ENCODE measurements at places on chromosomes 13 and 19.

GRCh38 chr13:114110091-114110829, 22.2 kb downstream of the RASA3 start:
- DNase-seq: no peak

DNA sequence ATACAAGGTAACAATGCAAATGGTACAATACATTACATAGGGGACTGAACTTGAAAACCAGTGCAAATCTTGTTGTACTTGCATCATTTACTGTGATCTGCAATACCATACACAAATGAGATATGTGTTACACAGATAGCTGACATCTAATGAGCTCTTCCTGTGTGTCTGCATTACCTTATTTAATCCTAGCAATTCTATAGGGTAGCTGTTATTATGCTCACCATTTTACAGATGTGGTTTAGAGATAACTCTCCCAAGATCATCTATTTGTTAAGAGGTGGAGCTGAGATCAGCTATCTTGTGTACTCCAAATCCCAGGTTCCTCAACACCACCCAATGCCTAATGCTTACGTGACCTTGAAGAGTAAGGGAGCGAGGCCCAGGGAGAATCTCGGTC, 21.4 kb upstream of the SERP2 start:
- DNase-seq: no peak

GRCh38 chr13:82569581-82569980, 1312.7 kb downstream of the SLITRK1 start:
- DNase-seq: no peak

- no peak for DNase-seq
Measured at GRCh38 chr19:29537181-29537580, 11.4 kb downstream of the VSTM2B start.

DNA sequence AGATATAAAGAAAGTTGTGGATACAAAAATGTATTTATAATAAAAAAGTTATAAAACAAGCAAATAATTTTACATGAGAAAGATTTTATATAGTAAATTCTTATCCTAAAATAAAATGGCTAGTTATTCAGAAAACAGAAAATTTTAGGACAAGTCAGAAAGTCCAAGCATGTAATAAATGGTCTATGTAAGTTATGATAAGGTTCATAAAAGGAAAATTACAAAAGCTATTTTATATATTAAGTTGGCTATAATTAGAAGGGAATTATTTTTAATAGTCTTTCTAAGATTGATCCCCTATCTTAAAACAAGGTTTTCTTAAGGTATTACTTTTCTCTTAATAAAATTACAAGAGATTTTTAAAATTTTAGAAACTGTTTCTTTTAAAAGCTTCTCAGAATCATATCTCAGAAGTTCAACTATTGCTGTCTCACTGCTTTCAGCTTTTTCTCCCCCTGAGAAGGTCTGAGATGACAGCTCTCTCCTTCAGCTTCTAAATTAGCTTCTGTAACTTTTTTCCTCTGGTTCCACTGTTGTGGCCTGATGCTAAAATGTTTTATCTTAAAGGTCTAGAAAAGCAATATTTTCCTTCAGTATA, 8.7 kb downstream of the CCDC169 start:
- no peak for DNase-seq

- peak; percentile 41 for DNase-seq
Measured at GRCh38 chr13:95349267-95349666, 48.0 kb upstream of the ABCC4 start.

DNA sequence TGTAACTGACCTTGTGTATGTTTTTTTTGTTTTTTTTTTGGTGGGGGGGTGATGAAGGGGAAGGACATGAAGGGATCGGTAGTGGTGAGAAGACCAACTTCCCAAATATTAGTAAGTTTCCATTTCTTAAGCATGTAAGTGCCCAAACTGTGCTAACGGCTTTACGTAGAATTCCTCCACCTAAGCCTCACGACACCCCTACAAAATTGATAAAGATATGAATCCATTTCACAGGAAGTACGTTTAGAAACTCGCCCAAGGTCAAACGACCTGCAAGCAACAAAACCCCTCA, 649 bp downstream of the UQCRFS1 start:
- DNase-seq: no peak

GRCh38 chr19:50890422-50891252, 17.4 kb downstream of the KLK2 start:
- DNase-seq: peak; percentile 41

DNA sequence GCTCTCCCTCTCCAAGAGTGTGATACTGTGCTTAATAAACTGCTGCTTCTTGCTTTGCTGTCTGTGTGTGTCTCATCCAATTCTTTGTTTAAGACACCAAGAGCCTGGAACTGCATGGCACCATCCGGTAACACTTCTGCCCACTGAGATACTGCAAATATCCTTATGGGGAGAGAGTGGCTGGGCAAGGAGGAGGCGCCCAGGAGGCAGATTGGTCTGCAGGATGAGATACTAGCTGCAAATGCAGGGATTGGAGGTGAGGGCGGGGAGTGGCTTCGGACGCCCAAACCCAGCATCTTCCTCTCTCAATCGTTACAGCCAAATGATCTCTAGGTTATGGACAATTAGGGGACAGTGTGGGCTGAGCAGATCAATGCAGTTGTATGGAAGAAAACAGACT, 1.7 kb upstream of the SIGLEC7 start:
- DNase-seq: no peak

- DNase-seq: no peak
Measured at GRCh38 chr13:83666141-83666540, 216.1 kb downstream of the SLITRK1 start.

DNA sequence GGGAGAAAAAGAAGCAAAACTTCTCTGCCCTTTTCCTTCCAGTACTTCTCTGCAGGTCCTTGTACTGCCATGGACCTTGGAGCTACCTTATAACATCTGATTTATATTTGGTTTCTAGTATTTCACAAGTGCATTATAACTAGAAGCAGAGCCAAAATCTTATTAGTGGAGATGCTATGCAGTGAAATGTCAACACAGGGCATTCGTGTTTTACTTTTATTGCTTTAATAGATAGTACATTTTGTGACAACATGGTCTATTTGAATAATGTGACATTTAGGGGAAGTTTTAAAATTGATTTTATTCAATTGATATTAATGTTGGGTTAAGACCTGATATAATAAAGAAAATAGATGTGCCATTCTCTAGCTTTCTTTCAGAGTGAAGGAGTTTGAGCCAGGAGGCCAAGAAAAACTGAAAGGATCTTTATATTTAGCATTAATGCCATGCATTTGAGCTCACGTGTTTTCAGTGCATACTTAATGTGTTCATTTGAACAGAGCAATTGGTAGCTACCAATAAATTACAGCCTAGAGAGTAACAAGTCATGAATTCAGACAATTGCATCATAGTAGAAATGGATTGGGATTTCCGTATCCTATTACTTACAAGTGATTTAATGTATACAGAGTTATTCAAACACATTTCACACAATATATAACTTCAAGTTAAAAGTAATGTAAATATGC, 863.8 kb downstream of the GPC5 start:
- no peak for DNase-seq

DNA sequence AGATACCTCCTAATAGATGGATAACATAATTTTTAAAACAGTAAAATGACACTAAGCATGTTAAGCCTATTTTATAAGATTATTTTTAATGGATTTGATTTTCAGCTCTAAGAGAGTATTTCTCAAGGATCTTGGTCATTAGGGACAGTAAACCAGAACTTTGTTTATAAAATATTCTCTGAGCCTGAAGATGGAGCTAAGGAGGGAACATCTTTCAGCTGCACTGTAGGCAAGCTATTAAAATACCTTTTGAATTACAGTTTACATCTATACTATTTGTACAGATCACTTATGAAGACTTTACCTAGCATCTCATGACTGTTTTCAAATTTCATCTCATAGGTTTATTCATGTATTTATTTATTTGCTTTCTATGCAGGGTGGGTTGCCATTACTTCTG, 345.3 kb downstream of the MYO16 start:
- DNase-seq: no peak

GRCh38 chr13:41675306-41675705, 218.0 kb downstream of the RGCC start:
- DNase-seq: peak; percentile 78

GRCh38 chr13:21736926-21737325, 66.1 kb downstream of the FGF9 start:
- DNase-seq: no peak

DNA sequence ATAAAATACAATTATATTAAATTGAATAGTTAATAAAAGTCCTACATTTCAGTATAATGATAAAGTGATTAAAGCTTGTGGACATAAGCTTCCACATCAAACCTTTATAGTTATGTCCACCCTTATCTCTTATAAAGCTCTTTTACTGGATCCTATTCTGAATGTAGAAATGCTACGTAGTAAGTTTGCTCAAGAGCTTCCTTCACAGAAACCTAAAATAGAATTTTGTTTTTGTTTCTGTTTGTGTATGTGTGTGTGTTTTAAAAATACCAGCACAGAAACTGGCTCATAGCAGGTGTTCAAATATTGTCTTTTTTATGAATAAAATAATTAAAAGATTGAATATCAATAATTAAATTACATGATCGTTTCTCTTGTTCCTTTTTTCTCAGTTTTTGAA, 21.0 kb upstream of the UFM1 start:
- no peak for DNase-seq

DNA sequence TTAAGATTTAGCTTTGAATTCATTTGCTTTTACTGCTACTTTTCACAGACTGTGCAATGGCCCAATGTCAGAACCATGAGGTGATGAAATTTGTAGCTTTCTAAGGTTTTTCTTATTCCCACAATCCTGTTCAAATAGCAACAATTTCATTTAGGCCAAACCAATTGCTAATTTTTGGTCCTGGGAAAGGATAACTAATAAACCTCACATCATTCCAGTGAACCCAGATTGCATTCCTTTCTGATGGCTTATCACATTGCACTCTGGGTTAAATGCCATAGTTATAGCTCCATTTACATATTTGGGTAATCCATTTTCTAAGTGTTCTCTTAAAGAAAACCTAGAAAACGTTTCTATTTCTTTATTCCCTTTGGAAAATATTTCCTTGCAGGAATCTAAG, 22.9 kb upstream of the POMP start:
- no peak for DNase-seq

GRCh38 chr13:110308656-110309359, 1.7 kb downstream of the COL4A2 start:
- peak; percentile 48 for DNase-seq

GRCh38 chr13:37023871-37024270, 23.3 kb downstream of the EXOSC8 start:
- DNase-seq: no peak

DNA sequence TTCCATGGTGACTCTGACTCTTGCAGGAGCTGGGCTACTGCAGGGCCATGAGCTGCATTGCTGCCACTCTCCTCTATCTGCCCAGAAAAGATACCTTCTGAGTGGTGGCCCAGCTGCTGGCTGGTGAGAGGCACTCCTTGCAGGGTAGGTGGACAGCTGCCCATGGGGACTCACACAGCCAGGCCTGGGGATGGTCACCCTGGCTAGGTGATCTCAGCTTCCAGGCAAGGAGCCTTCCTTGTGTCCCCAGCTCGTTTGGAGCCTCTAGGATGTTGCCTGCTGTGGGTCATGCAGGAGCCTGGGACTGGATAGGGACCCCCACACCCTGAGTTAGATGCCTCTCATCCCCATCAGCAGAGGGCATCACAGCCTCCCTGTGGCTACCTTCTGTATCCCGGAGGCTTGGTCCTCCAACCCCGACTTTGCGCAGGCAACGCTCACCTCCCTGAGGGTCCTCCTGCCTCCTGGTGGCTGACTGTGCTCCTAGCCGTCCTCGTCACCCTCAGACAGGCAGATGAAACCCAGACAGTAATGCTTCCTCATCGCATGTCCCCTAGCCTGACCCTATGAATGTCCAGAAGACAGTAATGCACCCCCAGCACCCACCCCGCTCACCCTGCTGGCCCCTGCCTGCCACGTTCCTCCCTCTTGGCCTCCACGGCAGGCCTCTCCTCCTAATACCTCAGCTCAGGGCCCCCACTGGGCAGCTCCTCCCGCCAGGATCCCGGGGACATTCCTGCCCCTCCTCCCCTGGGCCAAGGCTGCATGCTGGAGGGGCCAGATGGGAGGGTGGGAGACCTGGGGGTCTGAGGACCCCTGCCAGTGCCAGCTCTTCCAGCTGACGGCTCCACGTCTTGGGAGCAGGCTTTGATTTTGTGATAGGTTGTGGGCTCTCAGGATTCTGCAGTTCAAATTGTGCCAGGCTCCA, 13.6 kb upstream of the ZNF14 start:
- DNase-seq: no peak

GRCh38 chr13:60838581-60838980, 441.6 kb downstream of the TDRD3 start:
- no peak for DNase-seq

- no peak for DNase-seq
Measured at GRCh38 chr19:35461060-35461459, 13.0 kb downstream of the FFAR2 start.

- DNase-seq: no peak
Measured at GRCh38 chr13:44410328-44410859, 36.8 kb downstream of the SERP2 start.

- DNase-seq: no peak
Measured at GRCh38 chr19:3225169-3225485, 666 bp downstream of the CELF5 start.

DNA sequence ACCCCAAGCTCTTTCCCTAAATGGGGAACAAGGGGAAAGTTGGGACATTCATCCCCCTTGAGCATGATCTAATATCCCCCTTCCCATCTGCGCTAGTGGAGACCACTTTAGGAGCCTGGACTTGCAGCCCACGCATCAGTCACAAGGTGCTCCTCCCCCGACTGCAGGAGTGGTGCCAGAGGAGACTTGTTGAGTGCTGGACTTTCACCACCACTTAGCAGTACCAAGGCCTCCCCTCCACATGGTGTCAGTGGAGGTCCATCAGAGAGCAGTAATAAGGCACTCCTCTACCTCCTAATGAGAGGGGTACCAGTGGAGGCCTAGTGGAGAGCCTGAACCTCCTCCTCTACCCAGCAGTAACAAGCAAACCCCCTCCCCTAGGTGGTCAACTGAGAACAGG, 22.5 kb downstream of the CAB39L start:
- no peak for DNase-seq

GRCh38 chr13:91889641-91890040, 491.2 kb downstream of the GPC5 start:
- DNase-seq: no peak

- DNase-seq: peak; percentile 39
Measured at GRCh38 chr13:51524829-51525566, 59.3 kb upstream of the WDFY2 start.

DNA sequence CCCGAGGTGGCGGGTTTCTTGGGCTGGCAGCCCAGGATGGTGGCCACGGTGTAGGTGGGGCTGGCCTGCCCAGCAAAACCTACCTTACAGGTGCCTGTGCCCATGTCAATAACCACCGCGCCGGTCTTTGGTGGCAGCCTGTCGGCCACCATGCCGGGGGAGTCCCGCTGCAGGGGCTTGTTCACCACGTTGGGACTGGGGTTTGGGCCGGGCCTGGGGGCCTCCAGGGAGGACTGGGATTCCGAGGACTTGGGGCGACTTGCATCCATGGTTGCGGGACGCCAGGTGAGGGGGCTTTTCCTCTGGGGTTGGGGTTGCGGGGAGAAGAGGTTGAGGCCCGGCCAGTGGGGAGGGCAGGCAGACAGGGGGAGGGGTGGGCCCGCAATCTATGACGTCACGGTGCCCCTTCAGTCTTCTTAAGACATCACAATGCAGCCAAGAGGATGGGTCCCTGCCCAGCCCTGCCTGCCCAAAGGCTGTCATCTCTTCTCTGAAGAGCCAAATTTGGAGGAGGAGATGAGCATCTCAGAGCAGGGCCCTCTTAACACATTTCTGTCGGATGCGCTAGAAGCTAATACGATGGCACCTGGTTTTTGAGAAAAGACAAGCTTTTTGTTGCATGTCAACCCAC, at the start of gene ACTL9:
ACTL9 (minus strand) TSS at position 363 of the 631 bp plus-strand sequence; CDS start at position 269, 94 bp downstream.
- no peak for DNase-seq

- no peak for DNase-seq
Measured at GRCh38 chr13:112442483-112443090, 66.4 kb downstream of the SPACA7 start.

All from cardiac fibroblast (primary cell).